Glutamatergic neuron (in vitro differentiated cells): ENCODE measurements at places on chromosomes 3 and 15. TPM values are rescaled to one million over a fixed set of nuclear protein-coding genes. Genes with fewer than 3 reads are reported as not detected.

DNA sequence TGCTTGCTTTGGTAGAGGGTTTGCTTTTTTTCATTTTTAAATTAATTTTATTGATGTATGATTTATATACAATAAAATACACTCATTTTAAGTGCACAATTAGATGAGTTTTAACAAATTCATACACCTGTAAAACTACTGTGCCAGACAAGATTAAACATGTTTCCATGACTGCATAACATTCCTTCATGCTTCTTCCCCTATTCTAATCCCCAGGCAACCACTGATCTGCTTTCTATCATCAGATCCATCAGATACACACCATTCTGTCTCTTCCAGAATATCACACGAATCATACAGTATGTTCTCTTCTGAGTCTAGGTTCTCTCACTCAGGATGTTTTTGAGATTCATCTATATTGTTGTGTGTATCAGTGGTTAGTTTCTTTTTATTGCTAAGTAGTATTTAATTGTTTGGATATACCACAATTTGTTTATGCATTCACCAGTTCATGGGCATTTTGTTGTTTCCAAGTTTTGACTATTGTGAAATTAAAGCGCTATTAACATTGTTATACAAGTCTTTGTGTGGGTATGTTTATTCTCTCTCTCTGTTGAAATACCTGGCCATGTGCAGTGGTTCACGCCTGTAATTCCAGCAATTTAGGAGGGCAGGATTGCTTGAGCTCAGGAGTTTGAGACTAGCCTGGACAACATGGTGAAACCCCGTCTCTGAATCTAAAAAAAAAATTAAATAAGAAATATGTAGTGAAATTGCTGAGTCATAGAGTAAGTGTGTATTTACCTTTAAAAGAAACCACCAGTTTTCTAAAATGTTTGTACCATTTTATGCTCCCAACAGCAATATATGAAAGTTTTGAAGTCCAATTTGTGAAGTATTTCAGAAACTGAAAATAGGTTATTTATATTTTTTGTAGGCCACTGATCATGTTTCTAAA is 7.0 kb upstream of the TFG start:
- no peaks in the 10 kb centered on the region for H3K27me3 ChIP-seq
- no peaks in the 10 kb centered on the region for H3K4me1 ChIP-seq
- H3K27ac ChIP-seq = no peak overlapping the region
- DNase-seq = no peak
- H3K36me3 ChIP-seq = no peaks in the 10 kb centered on the region

GRCh38 chr3:10772271-10773161 is 43.5 kb upstream of the SLC6A11 start:
- peaks cover 3% of the 10 kb centered on the region for H3K27me3 ChIP-seq
- no peak overlapping the region for H3K4me3 ChIP-seq
- H3K36me3 ChIP-seq = no peaks in the 10 kb centered on the region
- no peak overlapping the region for H3K27ac ChIP-seq
- H3K4me1 ChIP-seq = peaks cover 2% of the 10 kb centered on the region
- peak; percentile 30 for DNase-seq

DNA sequence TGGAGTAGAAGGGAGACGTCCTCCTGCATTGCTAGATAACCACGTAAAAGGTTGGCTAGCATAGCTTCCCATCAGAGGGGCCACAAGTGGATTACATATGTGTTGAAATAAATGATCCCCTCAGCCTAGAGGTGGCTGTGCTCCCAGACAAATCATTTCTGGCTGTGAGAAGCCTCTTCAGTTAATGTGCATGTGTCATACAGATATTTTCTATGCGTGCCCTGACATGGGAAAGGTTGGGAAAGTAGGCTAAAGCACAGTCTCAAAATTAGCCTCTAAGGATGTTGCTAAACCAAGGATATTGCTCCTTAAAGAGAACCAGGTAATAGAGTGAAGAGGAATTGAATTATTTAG is 17.8 kb downstream of the USP3 start:
- no peaks in the 10 kb centered on the region for H3K36me3 ChIP-seq
- H3K4me1 ChIP-seq = peaks cover 3% of the 10 kb centered on the region
- DNase-seq = no peak
- no peak overlapping the region for H3K4me3 ChIP-seq

- H3K27ac ChIP-seq = no peak overlapping the region
- no peak overlapping the region for H3K4me3 ChIP-seq
- no peak for DNase-seq
- H3K4me1 ChIP-seq = peaks cover 31% of the 10 kb centered on the region
- no peaks in the 10 kb centered on the region for H3K36me3 ChIP-seq
Observed at GRCh38 chr15:68654786-68655560, 76.2 kb downstream of the CORO2B start.

GRCh38 chr3:36764704-36765038 is 318 bp upstream of the DCLK3 start:
- no peaks in the 10 kb centered on the region for H3K4me1 ChIP-seq
- peaks cover 11% of the 10 kb centered on the region for H3K36me3 ChIP-seq
- no peak overlapping the region for H3K27ac ChIP-seq
- H3K27me3 ChIP-seq = peaks cover 17% of the 10 kb centered on the region
- DNase-seq = no peak
- H3K4me3 ChIP-seq = peak overlapping the region; percentile 90

DNA sequence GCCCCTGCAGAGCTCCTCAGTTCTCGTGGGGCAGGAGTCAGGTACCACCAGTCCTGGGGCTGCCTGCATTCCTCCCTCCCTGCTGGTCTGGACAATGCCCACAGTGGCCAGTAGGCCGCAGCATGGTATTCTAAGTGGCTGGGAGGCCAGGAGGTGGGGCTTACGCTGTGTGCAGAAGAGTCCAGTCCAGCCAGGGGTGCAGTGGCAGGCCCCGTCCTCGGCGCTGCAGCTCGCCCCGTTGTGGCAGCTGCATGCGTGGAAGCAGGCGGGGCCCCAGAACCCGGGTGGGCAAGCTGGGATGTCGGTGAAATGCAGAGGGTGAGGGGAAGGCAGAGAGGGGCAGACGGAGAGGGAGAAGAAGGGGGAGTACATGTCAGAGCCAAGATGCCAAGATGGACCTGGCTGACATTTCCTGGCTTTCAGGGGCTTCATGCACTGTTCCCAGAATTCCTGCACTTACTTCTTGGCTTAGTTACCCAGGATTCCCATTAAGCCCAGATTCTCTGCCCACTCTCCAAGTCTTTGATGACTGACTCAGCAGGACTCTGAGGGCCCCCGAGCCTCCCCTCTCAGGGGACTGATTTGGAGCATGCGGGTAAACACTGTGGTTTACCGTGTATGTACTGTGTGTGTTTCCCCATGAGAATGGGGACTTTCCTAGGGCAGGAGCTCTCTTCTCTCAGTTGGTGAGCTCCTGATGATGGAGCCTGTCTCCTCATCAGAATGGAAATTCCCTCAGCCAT is 47.5 kb downstream of the RAB11A start:
- H3K4me1 ChIP-seq = no peaks in the 10 kb centered on the region
- H3K4me3 ChIP-seq = no peak overlapping the region
- no peak overlapping the region for H3K27ac ChIP-seq
- no peaks in the 10 kb centered on the region for H3K36me3 ChIP-seq

DNA sequence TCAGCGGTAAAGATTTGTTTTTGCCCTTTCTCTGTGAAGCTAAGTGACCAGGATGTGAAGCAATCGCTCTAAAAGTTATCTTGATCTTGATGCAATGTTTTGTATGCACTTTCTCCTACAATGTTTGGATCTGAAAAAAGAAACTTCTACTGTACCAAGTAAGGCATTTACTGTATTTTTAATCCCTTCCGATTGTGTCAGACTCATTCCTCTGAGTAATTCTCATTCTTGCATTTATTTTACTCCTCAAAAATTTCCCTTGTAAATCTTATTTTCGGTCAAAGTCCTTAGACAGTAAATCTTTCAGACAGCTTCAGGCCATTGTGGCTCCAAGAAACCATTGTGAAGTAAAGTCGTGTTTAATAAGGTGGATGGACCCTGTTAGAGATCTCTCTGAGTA is 141.9 kb downstream of the TP63 start:
- no peaks in the 10 kb centered on the region for H3K4me1 ChIP-seq
- DNase-seq = no peak
- H3K4me3 ChIP-seq = no peak overlapping the region
- H3K27me3 ChIP-seq = peaks cover 2% of the 10 kb centered on the region
- no peak overlapping the region for H3K27ac ChIP-seq

SLC22A13 gene
- total RNA-seq = 1.5 TPM

ADAMTS7 gene
- total RNA-seq = 181 TPM

IQCF5 gene
- total RNA-seq = not detected

SI gene
- total RNA-seq = not detected

LEKR1 gene
- total RNA-seq = 0.56 TPM

FBXW12 gene
- total RNA-seq = 0.66 TPM

TMEM212 gene
- not detected for total RNA-seq

GOLGA8O gene
- total RNA-seq = not detected
